Epithelial cell of proximal tubule (primary cell): ENCODE measurements at places on chromosomes 3 and 15.

GRCh38 chr15:50718700-50719125 is 32.1 kb upstream of the TRPM7 start:
- no peak for DNase-seq

DNA sequence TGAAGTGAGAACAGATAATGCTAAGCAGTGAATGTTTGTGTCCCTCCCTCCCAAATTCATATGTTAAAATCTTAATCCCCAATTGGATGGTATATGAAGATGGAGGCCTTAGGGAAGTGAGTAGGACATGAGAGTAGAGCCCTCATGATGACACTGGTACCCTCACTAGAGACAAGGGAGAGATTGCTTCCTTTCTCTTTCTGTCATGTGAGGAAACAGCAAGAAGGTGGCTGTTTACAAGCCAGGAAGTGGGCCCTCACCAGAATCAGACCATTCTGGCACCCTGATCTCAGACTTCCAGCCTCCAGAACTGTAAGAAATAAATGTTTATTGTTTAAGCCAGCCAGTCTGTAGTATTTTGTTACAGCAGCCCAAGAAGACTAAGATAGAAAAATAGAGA is 209.5 kb downstream of the SATB1 start:
- DNase-seq = no peak

- DNase-seq = no peak
Measured at GRCh38 chr15:54571576-54571975, 593.3 kb downstream of the UNC13C start.

DNA sequence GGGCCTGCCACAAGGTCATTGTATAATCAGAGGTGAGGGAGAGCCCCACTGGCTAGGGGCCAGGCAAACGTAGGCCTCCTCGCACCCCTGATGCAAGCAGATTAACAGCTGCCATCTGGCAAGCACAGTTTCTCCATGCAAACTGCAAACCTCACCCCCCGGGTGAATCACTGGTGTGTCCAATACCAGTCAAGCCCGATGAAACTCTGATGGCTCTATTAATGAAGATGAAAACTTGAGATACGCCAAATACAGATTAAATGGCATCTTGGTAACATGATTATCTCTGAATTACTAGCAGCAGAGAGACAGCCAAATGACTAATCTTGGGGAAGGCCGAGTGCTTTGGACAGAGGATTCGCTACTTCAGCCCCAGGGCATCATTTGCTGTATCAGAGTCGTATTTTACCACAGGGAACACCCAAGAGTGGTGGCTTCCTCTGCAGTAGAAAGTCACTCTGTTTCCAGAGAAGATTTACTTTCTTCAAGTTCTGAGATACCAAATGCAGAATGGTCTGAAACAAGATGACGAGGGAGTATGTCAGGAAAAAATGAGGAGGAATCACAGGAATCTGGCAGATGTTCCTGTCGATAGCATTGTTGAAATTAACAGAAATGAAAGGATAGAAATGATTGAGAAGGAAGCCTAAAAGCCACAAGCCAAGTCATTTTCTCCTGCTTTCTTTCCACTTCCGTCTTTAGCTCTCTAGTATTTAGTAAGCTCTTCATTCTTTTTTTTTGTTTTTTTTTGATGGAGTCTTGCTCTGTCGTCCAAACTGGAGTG is 96.2 kb upstream of the NR2F2 start:
- no peak for DNase-seq

DNA sequence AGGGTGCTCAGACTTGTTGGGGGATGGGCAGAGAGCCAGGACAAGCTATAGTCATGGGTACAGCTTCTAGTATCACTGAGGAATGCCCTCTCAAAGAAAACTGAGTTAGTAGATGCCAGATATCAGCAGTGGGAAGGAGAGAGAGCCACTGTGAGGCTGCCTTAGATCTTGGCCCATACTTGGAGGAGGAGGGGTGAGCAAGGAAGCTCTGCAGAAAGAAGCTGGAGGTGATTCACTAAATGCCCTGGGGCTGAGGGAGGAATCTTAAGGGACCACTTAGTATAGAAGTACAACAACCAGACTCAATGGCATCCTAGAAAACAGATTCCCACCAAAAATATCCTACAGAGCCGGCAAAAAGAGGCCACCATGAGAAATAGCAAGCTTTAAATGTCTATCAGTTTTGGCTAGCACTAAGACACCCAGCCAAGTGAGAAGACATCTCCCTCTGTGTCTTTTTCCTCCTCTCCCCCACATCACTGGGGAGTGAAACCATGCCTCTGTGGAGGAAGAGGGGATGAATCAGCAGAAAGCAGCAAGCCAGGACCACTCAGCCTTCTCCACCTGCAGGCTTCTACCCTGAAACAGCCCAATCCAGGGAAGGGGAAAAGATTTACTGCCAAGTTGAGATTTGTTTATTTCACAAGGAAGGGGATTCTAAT is 282.5 kb upstream of the STT3B start:
- no peak for DNase-seq

GRCh38 chr3:127307916-127308315 is 20.1 kb upstream of the PRR20G start:
- no peak for DNase-seq

- peak; percentile 13 for DNase-seq
Measured at GRCh38 chr3:192570821-192571791, 156.2 kb downstream of the FGF12 start.

- DNase-seq = no peak
Measured at GRCh38 chr15:67997996-67998395, 56.1 kb upstream of the PIAS1 start.
